ENCODE measurements at places on chromosomes 1 and 21. TPM values are rescaled to one million over a fixed set of nuclear protein-coding genes. Genes with fewer than 3 reads are reported as not detected.

SUSD4 gene
- 26.7 TPM for total RNA-seq

ETV3L gene
- total RNA-seq, result not detected

CR1L gene
- total RNA-seq, result not detected

DNA sequence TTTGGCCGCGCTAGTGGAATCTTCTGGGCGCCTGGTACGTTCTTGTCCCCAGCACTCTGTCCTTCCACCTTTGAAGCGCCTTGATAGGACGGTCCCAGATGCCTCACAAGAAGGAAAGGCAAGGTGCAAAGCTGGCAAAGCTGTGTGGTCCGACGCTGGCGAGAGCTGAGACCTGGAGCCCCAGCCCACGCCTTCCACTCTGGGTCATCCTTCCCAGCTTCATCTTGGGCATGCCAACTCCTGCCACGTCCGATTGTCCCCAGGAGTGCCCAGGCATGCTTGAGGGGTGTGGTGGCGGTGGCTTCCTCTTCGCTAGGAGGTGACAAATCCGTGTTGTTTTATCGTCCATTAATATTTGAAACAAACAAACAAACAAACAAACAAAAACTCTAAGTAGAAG, 123.9 kb upstream of the DPYD start:
- no peaks in the 10 kb centered on the region for H3K36me3 ChIP-seq
- no peak overlapping the region for H3K4me3 ChIP-seq
- DNase-seq, result no peak
- H3K27ac ChIP-seq, result no peak overlapping the region
- peaks cover 25% of the 10 kb centered on the region for H3K27me3 ChIP-seq

- no peaks in the 10 kb centered on the region for H3K36me3 ChIP-seq
- no peak for DNase-seq
- no peak within 1 kb of the TSS for H3K27ac ChIP-seq
- no peaks in the 10 kb centered on the region for H3K4me1 ChIP-seq
- H3K27me3 ChIP-seq, result peaks cover 2% of the 10 kb centered on the region
These were observed at the start of gene RPE65 for GRCh38 chr1:68449901-68450300. RPE65 (minus strand) TSS chr1:68449954; CDS start chr1:68449905, 49 bp downstream.

DNA sequence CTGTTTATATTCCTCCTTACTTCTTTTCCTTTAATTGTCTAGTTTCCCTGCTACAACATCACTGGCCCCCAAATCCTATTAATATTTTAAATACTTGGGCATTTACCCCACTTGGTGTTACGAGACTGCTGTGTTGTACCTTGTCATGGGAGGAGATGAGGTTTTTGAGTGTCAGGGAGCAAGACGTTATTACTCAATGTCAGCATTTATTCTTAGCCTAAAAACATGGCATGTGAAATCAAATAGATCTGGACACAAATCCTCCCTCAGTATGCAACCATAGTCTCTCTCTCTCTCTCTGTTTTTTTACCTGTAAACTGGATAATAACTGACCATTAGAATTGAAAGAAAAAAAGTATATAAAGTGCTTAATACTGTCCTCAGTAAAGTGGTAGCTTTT, 4.6 kb downstream of the LRRC8B start:
- no peaks in the 10 kb centered on the region for H3K27me3 ChIP-seq
- no peaks in the 10 kb centered on the region for H3K4me1 ChIP-seq
- no peak for DNase-seq
- no peaks in the 10 kb centered on the region for H3K36me3 ChIP-seq
- H3K27ac ChIP-seq, result no peak overlapping the region

Data from prostate gland (tissue), 2 donors.